ENCODE measurements at places on chromosomes 7 and 10.

DNA sequence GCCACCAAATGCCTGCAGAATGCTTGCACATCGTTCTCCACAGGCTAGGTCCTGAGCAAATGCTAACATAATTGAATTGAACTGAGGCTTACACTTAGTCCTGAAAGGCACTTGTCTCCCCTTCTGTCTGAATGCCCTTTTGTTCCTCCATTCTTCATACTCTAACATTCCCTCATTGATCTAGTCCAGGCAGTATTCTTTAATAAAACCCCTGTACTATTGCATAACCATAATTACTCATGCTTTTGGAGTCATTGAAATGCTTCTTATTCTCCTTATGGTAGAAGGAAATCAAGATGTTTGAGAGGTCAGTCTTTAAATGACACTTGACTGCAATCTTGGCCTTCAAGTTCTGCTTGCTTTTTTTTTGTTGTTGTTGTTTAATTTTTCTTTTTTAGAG lies 7.1 kb downstream of the PI4K2A start:
- no peak for ATAC-seq

- ATAC-seq: no peak
Observed at GRCh38 chr10:15325243-15325943, 45.7 kb downstream of the FAM171A1 start.

- ATAC-seq: no peak
Observed at GRCh38 chr7:92797693-92798092, 38.7 kb downstream of the CDK6 start.

DNA sequence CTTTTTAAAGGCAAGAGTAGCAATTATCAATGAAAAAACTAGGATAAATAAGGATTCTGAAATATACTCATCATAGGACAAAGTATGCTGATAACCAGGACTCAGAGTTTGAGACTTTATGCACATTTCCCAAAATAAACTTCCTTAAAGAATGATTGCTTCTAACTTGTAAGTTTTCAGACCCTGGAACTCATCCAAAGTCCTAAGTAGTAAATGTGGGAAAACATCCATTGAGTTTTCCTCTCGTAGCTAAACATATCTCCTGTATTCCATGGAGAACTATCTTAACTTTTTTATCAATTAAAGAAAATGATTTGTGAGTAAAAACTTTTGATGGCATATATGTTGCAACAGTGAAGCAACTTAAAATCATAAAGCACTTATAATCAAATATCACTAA lies 285.2 kb upstream of the KLF6 start:
- no peak for ATAC-seq

GRCh38 chr10:78307576-78307975 lies 273.9 kb downstream of the RPS24 start:
- ATAC-seq: no peak

DNA sequence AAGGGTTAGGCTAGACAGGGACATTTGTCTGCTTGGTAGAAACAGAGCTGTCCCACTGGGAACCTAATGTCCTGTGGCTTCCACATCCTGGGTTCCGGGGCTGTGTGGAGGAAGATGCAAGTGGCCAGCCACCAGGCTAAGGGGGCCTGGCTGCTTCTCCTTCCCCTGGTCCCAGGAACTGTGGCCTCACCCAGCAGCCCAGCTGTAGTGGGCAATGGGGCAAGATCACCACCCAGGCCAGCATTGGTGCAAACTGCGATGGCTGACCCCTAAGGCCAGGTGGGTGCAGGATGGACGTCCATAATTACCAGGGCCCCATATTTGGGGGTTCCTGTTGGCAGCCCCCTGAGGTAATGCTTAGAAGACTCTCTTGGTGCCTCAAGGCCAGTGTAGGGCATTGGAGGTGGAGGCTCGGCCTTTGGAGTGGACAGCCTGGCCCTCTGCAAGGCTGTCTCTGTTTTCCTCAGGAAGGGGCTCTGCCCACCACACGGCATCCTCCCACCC lies 226.7 kb downstream of the TCF7L2 start:
- ATAC-seq: no peak

All from stimulated activated memory B cell treated with anti-CD40 and anti-IgM and Interleukin-4, amounts not matched to agents 10 μg/mL and 1 μg/mL and 100 μg/mL, for 72 hours (primary cell).